ENCODE measurements at places on chromosomes 5 and 9. TPM values are rescaled to one million over a fixed set of nuclear protein-coding genes. Genes with fewer than 3 reads are reported as not detected.

DNA sequence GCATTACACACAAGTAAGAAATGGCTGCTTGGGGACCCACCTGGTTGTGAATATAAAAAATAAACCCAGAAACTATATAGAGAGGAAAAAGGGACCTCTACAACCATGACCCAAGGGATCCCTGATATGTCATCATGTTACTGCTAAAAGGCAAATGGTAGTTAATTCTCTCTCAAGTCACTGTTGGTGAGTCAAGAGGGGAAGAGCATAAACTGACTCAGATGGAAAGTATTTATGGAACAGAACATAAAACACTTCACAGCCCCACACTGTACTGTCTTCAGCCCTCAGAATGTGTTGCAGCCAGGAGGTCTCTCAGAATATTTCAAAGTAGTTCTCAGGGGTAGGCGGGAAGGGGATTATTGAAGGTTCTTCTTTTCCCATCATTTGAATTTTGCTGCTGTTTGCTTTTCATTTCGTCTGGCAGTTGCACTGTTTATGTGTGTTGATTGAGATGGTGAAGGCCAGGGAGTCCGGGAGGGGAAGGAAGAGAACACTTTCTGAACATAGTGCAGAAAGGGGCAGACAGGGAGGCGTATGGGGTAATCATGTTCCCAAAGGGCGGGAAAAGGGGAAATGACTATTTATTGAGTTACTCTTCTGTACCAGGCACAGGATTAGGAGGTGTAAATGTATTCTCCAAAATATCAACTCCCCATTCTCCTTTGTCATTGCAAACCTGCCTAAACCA lies 85.5 kb downstream of the TEK start:
- H3K4me3 ChIP-seq: no peak overlapping the region
- no peaks in the 10 kb centered on the region for H3K27me3 ChIP-seq
- H3K36me3 ChIP-seq: no peaks in the 10 kb centered on the region
- no peak overlapping the region for H3K27ac ChIP-seq

DNA sequence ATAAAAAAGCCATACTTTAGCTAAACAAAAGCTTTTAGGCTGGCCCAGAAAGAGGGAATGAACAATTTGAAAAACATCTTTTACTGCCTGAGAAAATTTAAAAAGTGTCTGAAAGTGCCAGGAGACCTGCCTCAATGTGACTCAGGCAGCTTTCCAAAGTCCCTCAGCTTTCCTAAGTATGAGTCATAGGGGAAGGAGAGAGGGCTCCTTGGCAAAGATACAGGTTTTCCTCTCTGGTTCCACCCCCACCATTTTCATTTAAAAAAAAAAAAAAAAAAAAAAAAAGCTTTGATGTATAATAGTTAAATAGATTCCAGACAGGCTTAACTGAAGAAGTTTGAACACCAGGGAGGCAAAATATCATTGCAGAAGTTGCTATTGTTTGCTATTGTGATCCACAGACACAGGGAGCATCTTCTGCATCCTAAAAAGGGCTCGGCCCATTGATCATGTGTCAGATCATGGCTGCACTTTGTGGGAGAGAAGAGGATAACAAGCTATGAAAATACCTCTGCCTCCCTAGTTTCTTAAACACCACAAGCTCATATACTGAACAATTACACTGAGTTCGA lies 71.5 kb downstream of the MRPS27 start:
- H3K4me1 ChIP-seq: peaks cover 8% of the 10 kb centered on the region
- no peak overlapping the region for H3K4me3 ChIP-seq
- H3K27ac ChIP-seq: peak overlapping the region; percentile 71
- H3K27me3 ChIP-seq: no peaks in the 10 kb centered on the region

DNA sequence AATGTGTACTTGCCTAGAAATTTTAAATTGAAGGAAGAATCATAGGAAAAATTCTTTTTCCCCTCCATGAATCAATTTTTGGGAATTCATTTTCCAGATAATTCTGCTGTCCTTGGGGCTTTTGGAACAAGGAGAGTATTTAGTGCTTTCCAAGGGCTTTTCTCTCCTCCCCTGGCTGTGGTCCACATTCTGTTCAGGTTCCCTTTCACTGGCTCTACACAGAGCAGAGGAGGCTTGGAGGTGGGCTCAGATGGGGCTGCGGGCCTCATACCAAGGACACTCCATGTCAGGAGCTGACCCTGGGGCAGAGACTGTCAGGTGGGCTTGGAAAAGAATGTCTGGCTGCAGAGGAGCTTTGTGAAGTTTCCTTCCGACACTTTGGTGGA lies 128.1 kb downstream of the GADD45G start:
- no peaks in the 10 kb centered on the region for H3K27me3 ChIP-seq
- peak; percentile 50 for DNase-seq
- H3K4me3 ChIP-seq: no peak overlapping the region
- H3K27ac ChIP-seq: peak overlapping the region; percentile 49
- H3K4me1 ChIP-seq: peaks cover 19% of the 10 kb centered on the region

GRCh38 chr9:126440940-126441339 lies 114.3 kb downstream of the MVB12B start:
- no peak for DNase-seq
- no peak overlapping the region for H3K4me3 ChIP-seq
- H3K4me1 ChIP-seq: no peaks in the 10 kb centered on the region
- H3K27me3 ChIP-seq: no peaks in the 10 kb centered on the region

DNA sequence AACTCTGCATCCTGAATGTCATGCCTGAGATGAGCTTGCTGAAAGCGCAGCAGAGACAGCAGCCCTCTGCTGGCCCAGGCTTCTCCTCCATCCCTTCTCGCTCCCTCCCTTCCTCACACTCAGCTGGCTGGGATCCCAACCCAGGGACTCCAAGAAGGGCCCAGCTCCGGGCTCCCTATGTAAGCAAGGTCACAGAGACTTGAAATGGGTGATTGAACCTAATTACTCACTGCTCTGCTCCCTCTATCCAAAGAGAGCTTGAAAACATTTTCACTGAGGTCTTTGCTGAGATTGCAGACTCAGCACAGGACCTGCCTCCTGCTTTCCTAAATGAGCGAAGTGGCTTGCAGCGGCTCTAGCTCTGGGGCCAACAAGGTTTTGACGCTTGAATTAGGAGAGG lies 42.8 kb downstream of the RAPGEF1 start:
- peaks cover 13% of the 10 kb centered on the region for H3K4me1 ChIP-seq
- no peaks in the 10 kb centered on the region for H3K27me3 ChIP-seq
- no peak overlapping the region for H3K27ac ChIP-seq

- no peaks in the 10 kb centered on the region for H3K27me3 ChIP-seq
- DNase-seq: no peak
- H3K36me3 ChIP-seq: no peaks in the 10 kb centered on the region
- no peak overlapping the region for H3K4me3 ChIP-seq
Observed at GRCh38 chr5:3325201-3325971, 270.2 kb upstream of the IRX1 start.

GRCh38 chr9:97892421-97892820 lies 29.9 kb downstream of the TRMO start:
- H3K4me1 ChIP-seq: no peaks in the 10 kb centered on the region
- DNase-seq: no peak
- no peak overlapping the region for H3K27ac ChIP-seq
- H3K27me3 ChIP-seq: no peaks in the 10 kb centered on the region
- H3K4me3 ChIP-seq: no peak overlapping the region

- no peak for DNase-seq
- peaks cover 4% of the 10 kb centered on the region for H3K4me1 ChIP-seq
- H3K4me3 ChIP-seq: no peak overlapping the region
- no peak overlapping the region for H3K27ac ChIP-seq
Observed at GRCh38 chr9:95670122-95670521, 153.4 kb upstream of the PTCH1 start.

- no peak for DNase-seq
- H3K36me3 ChIP-seq: no peaks in the 10 kb centered on the region
- no peaks in the 10 kb centered on the region for H3K27me3 ChIP-seq
- no peak overlapping the region for H3K27ac ChIP-seq
- H3K4me3 ChIP-seq: no peak overlapping the region
Observed at GRCh38 chr5:117245130-117245529, 670.5 kb upstream of the SEMA6A start.

DNA sequence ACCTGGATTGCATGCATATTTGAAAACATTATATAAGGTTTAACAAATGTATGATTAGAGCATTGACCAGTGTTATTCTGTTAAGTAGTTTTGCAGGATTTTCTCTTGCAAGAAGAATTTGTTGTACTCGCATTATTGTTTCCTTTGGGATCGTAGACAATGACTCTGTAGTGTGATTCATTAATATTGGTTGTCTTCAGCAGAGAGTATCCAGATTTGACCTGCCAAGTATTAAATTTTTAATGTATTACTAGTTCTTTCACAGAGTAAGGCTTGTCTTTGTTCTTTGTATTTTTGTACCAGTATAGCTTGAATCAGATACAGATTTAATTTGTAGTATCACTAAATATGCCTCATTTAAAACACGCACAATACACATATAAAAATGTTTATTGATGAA lies 155.0 kb downstream of the PBX3 start:
- H3K27ac ChIP-seq: no peak overlapping the region
- no peak for DNase-seq
- no peaks in the 10 kb centered on the region for H3K36me3 ChIP-seq
- H3K4me3 ChIP-seq: no peak overlapping the region

DNA sequence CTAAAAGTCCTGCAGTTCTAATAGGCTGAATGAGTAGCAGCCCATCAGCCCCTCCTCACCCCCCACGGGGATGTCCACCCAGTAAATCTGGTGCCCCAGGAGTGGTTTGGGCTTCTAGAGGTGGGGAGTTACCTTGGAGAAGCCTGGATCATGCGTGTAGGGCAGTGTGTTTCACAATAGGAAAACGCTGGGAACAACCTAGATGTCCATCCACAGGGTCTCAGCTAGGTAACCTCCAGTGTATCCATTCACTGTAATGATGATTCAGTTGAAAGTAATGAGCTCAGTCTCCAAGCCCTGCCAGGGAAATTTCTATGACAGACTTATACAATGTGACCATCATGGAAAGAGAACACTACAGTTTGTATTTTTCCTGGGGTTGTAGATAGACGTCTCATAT lies 51.8 kb downstream of the NDST1 start:
- no peak for DNase-seq
- H3K4me1 ChIP-seq: no peaks in the 10 kb centered on the region
- no peaks in the 10 kb centered on the region for H3K36me3 ChIP-seq
- H3K27ac ChIP-seq: no peak overlapping the region
- H3K27me3 ChIP-seq: no peaks in the 10 kb centered on the region

DNA sequence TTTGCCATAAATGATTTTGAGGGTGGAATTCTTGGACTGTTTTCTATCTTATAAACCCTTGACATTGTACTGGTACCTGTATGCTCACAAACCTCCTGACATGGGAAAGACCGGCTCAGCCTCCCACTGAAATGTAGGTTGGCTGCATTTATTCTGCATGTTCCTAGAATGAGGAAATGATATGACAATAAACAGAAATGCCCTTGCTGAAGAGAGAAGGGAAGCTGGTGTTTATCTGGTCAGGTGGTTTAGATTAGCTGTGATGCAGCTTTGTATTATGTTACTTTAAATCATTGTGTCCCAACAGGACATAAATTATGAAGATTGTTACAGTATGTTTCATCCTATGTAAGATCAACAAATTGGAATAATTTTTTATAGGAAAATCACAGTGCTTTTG lies 23.1 kb upstream of the CATSPER3 start:
- H3K4me3 ChIP-seq: no peak overlapping the region
- H3K27ac ChIP-seq: no peak overlapping the region
- no peaks in the 10 kb centered on the region for H3K36me3 ChIP-seq
- H3K27me3 ChIP-seq: no peaks in the 10 kb centered on the region
- no peak for DNase-seq

- H3K27me3 ChIP-seq: no peaks in the 10 kb centered on the region
- no peak for DNase-seq
- H3K27ac ChIP-seq: no peak overlapping the region
- peaks cover 3% of the 10 kb centered on the region for H3K4me1 ChIP-seq
- H3K36me3 ChIP-seq: no peaks in the 10 kb centered on the region
Observed at GRCh38 chr5:62413711-62414110, 1.1 kb downstream of the IPO11 start.

DNA sequence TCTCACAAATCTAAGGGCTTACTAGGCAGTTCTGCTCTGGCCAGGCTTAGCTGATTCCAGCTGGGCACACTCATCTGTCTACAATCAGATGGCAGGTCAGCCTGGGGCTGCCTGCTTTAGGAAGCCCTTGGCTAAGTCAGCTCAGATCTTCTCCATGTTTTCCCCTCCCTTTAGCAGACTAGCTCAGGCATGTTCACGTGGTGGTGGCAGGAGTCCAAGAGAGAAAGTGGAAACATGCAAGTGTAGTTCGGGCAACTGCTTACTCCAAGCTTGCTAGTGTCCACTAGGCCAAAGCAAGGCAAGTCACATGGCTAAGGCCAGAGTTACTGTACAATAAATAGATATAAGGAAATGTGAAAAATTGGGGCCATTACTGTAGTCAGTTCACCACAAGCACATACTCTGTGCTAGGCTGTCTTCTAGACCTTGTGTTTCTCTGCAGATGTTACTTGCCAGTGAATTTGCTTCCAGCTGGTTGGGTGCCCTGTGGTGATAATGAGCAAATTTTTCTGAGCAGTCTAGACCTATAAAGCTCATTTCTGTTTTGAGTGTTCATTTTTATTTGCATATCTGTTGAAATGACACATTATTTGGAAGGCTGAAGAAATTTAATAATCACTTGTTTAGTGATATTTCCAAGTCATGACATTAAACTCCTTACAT lies 38.3 kb downstream of the RECK start:
- no peaks in the 10 kb centered on the region for H3K36me3 ChIP-seq
- H3K27ac ChIP-seq: peak overlapping the region; percentile 37
- no peaks in the 10 kb centered on the region for H3K27me3 ChIP-seq
- peaks cover 5% of the 10 kb centered on the region for H3K4me1 ChIP-seq
- no peak overlapping the region for H3K4me3 ChIP-seq

GRCh38 chr5:82298668-82299067 lies 20.5 kb upstream of the RPS23 start:
- no peaks in the 10 kb centered on the region for H3K4me1 ChIP-seq
- H3K4me3 ChIP-seq: no peak overlapping the region
- DNase-seq: no peak
- no peaks in the 10 kb centered on the region for H3K27me3 ChIP-seq

DNA sequence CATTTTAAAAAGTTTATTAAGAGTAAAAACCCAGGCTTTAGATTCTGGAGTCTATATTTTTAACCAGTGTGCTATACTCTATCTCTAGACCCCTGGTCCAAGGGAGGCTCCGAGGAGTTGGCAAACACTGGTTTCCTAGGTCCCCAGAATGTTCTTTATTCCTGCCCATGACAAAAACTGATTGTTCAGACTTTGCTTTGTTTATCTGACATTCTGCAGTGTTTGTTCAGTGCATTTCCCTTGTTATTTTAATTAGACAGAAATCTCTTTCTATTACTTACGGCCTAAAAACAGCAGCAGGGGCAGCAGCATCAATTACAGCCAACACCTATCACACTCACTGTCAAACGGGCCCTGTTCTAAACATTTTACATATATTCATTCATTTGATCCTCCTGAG lies 2011.6 kb upstream of the WWC1 start:
- H3K4me3 ChIP-seq: no peak overlapping the region
- no peaks in the 10 kb centered on the region for H3K36me3 ChIP-seq
- no peak for DNase-seq
- H3K27me3 ChIP-seq: no peaks in the 10 kb centered on the region

GRCh38 chr5:74187757-74188156 lies 452.8 kb downstream of the ENC1 start:
- H3K4me1 ChIP-seq: peaks cover 2% of the 10 kb centered on the region
- no peaks in the 10 kb centered on the region for H3K36me3 ChIP-seq
- DNase-seq: no peak
- H3K27ac ChIP-seq: no peak overlapping the region
- no peaks in the 10 kb centered on the region for H3K27me3 ChIP-seq
- no peak overlapping the region for H3K4me3 ChIP-seq

Gene PLEKHG4B
- 2.6 TPM for total RNA-seq

Gene FGF10
- 15.8 TPM for total RNA-seq

Gene LCN2
- 19.5 TPM for total RNA-seq

Gene PCDHGB7
- 11.3 TPM for total RNA-seq

Gene OR1Q1
- total RNA-seq: not detected

Gene PIK3R1
- 206 TPM for total RNA-seq

Gene PROB1
- total RNA-seq: 2.0 TPM

Gene FOXD4L4
- not detected for total RNA-seq

Gene IFNA2
- not detected for total RNA-seq

Gene SPOCK1
- total RNA-seq: 16.4 TPM

Gene ASPN
- 10.1 TPM for total RNA-seq

Gene C5orf63
- total RNA-seq: 2.8 TPM

Gene AQP3
- 8.7 TPM for total RNA-seq
